Immature natural killer cell (primary cell): ENCODE measurements at places on chromosomes 5 and 9.

DNA sequence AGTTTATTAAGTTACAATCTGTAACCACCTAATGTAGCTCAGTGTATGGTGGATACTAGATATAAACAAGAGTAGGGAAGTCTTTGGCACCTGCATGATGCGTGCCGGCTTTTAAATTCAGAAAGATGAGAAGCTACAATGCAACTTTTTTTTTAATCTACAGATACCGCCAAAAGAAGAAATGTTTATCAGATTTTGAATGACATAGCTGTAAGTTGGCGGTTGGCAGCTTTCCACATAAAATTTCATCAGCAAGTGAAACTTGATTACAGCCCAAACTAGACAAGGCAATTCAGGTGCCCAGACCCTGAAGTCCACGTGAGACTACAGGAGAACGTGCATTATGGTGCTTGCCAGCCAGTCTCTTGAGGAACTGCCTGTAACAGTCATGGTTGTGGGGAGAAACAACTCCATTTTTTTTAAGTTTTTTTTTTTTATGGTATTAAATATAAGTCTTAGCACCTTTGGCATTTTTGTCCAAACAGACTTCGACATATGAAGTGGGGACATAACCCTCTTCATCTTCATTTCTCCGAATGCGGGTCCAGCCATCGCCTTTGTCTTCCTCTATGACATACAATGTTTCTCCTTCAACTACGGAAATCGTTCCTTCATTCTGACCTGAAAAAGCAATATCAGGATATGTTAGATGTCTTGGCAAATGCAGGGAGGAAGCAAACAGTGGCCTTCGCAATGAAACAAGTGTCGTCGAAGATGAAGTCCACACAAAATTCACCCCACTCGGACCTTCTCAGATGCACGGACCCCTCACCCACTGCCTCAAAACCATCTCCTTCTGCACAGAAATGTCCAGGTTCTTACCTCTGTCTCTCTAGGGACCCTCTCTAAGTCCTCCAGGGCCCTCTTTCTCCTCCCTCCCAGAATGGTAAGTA, 60.4 kb downstream of the USP20 start:
- DNase-seq: no peak

DNA sequence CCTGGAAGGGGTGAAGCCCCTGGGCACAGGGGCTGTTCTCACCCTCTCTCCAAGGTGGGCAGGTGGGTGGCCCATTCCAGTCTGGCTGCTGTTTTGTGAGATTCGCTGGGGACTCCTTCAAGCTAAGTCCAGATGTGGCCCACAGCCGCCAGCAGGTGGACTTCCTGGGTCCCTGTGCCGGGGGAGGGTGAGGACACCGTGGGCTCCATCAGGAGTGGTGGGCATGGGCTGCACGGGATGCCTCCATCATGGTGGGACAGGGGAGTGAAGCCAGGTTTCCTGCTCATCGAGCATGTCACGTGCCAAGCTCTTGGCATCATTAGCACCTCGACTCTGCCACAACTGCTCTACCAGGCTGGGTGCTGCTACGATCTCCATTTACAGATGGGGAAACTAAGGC, 1.8 kb downstream of the NCS1 start:
- DNase-seq: no peak

DNA sequence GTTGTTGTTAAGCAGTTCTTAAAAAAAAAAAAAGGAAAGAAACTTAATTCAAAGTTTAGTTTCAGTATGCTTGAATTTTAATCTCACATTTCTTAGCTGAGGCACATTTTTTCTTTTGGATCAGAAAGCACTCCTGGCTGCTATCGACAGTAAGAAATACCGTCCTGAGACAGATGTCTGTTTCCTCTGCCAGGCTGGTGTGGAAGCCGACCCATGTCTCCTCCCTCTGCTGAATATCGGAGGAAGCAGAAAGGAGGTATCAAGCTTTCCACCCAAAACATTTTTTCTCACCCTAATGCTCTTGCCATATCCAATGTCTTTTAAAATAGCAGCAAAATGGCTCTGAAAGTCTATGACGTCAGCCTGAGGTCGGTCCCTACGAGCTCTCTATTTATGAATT, 208.1 kb downstream of the TLE4 start:
- DNase-seq: no peak

GRCh38 chr9:134785325-134786108, 95.1 kb upstream of the FCN2 start:
- DNase-seq: no peak

DNA sequence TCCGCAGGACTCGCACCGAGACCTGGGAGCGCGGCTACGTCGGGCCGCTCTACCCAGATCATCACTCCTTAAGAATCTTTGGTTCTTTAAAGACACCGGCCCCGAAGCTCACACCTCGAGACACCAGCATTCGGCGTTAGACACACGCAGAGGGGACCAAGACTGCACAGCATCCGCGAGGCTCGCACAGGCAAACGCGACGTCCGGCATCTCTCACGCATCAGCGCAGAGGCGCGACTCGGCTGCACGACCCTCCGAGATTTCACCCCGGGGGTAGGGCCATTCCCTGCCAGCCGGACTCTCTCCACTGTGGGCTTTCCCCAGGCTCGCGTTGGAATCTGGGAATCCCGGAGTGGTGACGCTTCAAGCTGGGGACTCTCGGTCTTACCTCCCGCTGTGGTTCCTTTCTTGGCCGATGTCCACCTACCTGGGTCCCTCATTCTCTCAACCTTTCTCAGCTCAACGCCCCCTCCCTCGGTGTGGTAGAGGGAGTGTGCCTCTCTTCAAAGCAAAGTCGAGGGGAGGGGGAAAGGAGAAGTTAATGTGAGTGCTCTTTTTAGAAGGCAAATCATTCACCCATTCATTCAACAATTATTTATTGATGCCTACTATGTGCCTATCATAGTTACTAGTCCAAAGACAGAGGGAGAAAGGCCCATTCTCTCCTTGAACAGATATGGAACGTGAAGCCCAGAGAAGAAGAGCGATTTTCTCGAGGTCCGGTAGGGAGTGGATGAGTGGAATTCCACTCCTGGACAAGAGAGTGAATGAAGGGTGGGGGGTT, 1.3 kb upstream of the HAND1 start:
- no peak for DNase-seq

GRCh38 chr9:27421577-27421976, 102.5 kb upstream of the IFNK start:
- DNase-seq: no peak

- DNase-seq: no peak
These were observed 163.6 kb downstream of the DOCK8 start for GRCh38 chr9:378263-378662.

DNA sequence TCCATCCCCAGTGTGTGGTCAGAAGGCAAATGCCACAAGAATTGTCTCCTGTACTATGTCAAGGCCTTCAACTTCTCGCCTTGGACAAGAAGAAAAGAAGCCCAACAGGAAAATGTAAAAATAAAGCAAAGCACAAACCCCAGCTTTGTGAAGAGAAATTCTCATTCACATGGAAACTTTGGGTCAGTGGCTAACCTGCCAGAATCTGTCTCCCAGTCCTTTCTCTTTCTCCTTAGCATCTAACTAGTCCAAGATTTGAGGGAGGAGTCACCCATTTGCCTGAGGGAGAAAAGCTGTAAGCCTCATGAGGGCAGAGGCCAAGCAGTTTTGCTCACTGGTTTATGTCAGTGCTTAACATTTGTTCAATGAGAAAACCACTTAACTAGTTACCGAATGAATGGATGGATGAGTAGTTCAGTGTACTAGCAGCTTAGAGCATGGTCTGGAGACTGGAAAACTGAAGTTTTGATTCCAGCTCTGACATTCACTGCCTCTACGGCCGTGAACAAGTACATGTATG, 36.0 kb downstream of the ADAM19 start:
- DNase-seq: no peak

DNA sequence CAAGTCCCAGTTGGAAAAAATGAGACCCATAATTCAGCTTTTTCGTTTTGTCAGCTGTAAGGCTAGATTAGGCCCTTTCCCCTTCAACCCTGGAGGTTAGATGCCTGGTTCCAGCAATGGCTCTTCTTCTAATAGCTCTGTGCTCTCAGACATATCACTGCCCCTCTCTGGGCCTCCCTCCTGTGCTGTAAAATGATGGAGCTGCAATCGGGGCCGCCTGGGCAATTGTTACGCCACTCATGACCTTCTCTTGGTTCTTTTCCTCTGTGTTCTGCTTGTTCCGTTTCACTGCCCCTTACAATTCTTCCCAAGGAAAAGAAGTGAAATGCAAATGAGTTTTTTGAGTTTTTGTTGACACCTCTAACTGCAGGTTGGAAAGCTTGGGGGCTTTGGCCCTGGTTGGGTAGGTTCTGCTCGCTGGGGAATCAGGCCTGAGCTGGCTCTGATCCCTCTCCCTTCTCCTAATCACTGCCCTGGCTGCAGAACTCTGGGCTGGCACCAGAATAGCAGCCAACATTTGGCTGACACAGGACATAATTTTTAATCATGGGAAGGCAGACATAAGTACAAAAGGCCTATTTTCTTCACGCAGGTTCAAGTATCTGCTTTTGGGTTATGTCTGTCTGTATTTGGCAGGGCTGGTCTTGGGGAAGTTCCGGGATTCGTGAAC, 110.9 kb downstream of the FOXD1 start:
- DNase-seq: no peak

DNA sequence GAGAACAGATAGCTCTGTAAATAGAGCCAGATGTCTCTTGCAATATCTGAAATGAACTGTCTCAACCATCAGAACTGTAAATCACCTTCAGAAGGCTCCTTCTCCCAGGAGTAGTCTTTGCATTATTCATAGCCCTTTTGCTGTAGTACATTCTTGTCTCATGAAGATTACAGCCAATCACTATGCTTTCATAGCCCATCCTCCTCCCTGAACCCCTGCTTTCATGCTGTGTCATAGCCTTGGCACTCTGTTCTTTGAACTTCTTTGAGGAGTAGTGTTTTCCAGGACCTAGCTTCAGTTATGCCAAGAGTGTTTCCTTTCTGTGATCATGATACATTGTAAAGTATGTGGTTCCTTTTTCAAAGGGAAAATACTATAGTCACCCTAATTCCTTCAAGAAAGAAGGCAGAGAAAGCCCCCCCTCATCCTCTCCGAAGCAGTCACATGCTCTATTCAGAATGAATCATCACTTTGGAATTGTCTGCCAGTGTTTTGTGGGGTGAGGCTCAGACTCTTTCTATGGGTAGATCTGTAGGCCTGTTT, 61.1 kb downstream of the GRIA1 start:
- DNase-seq: no peak

DNA sequence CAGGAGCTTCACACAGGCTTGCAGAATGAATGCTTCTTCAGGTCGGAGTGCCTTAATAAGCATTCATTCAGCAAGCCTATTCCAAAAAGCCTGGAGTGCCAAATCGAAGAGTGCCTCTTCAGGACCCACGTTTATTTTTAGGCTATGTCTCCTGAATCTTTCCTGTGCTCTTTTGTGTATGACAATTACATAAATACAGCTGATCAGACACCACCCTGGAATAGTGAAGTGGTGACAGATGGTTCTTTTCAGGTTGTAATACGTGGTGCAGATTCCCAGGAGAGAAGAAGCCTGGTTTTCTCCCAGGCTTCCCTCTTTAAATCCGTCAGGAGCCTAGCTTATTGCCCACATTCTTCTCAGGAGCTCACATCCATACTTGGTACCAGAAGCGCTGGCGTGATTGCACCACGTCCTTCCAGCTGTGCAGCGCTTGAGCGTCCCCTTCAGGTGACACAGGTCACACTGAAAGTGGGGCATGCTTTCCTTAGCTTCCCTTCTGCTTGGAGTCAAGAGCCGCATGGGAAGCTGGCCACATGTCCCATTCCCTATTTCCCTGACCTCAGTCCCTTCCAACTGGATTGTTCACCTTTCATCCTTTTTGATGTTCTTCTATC, 123.1 kb downstream of the ADCY2 start:
- no peak for DNase-seq

GRCh38 chr9:102922526-102922925, 72.6 kb upstream of the CYLC2 start:
- DNase-seq: no peak

DNA sequence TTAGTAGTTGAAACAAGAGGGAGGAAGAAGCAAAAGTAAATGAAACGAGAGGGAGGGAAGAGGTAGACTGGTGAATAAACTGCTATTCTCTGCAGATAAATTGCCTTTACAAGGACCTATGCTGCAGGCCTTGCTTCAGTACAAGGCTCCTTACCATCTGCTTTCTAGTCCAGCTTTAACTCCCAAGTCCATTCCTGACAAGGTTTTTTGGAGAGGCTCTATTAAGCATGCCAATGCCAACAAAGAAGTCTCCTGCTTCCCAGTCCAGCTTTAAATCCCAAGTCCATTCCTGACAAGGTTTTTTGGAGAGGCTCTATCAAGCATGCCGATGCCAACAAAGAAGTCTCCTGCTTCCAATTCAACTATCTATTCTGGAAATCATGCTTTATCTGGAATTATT, 244.9 kb downstream of the GABRB2 start:
- no peak for DNase-seq

DNA sequence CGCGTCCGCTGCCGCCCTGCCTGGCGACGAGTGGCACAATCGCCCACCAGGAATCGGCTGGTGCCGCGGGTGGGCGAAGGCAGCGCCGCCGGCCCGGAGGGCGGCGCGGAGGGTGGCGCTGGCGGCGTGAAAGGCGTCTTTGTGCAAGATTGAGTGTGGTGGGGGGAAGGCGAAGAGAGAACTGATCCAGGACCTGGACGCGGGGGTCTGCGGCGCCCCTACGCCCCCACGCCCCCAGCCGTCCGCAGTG, 4.6 kb upstream of the RGMB start:
- no peak for DNase-seq

DNA sequence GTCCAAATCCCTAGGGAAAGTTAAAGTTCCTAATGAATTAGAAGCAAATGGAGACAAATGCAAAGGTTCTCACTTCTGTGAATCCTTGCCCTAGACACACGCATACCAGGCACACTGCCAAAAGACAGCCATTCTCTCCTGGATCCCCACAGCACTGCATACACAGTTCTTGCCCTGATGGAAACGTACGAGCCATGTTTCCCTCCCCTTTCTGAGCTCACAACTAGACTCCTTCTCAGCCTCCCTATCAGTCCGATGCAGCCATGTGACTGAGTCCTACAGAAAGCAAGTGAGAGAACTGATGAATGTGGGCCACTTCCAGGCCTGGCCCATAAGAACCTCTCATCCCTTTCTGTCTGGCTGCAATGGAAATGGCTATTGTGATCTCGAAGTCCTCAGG, 92.0 kb downstream of the ZNF608 start:
- DNase-seq: no peak

GRCh38 chr5:67291671-67292070, 95.1 kb upstream of the CD180 start:
- DNase-seq: no peak

- no peak for DNase-seq
These were observed 246.0 kb downstream of the PDZD2 start for GRCh38 chr5:31884896-31885295.

DNA sequence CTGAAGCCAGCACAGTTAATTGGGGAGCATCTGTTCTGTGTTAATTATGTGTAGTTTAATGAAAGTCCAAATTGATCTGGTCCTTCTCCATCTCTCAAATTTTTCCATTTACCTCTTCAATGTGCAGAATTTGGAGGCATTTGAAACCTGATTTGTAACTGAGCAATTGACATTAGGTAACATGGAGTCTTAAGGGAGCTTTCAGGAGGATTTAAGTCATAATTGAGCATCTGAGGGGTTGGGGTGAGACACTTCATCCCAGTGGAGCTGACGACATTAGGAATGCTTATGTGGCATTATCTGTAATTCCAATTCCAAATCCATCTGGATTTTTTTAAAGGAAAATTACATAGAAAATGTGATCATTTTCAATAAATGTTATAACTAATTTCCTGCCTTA, 1015.9 kb downstream of the TLE1 start:
- DNase-seq: no peak

GRCh38 chr9:90287567-90288274, 354.9 kb downstream of the DIRAS2 start:
- DNase-seq: no peak

- DNase-seq: no peak
These were observed 83.4 kb downstream of the LPAR1 start for GRCh38 chr9:110954822-110955291.

GRCh38 chr5:174172152-174172551, 126.6 kb downstream of the NSG2 start:
- DNase-seq: no peak
